ENCODE measurements at places on chromosomes 13 and 19. TPM values are rescaled to one million over a fixed set of nuclear protein-coding genes. Genes with fewer than 3 reads are reported as not detected.

The FPR1 gene
- total RNA-seq: not detected

DNA sequence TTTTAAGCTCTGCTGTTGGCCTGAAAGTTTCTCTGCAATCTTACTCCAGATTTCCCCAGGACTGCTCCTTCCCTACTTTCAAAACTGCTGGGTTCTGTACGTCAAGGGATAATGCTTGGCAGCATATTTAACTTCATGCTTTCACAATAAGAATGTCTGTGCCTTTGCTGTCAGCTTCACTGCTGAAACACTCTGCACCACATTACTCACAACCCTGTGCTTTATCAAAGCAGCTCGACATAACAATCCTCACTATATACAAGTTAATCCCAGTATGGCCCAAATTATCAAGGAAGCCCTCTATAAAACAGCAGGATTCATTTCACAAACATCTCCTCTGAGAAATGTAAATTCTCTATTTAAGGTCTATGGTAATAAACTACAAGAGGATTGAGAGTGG, 17.5 kb downstream of the LATS2 start:
- no peak for DNase-seq

DNA sequence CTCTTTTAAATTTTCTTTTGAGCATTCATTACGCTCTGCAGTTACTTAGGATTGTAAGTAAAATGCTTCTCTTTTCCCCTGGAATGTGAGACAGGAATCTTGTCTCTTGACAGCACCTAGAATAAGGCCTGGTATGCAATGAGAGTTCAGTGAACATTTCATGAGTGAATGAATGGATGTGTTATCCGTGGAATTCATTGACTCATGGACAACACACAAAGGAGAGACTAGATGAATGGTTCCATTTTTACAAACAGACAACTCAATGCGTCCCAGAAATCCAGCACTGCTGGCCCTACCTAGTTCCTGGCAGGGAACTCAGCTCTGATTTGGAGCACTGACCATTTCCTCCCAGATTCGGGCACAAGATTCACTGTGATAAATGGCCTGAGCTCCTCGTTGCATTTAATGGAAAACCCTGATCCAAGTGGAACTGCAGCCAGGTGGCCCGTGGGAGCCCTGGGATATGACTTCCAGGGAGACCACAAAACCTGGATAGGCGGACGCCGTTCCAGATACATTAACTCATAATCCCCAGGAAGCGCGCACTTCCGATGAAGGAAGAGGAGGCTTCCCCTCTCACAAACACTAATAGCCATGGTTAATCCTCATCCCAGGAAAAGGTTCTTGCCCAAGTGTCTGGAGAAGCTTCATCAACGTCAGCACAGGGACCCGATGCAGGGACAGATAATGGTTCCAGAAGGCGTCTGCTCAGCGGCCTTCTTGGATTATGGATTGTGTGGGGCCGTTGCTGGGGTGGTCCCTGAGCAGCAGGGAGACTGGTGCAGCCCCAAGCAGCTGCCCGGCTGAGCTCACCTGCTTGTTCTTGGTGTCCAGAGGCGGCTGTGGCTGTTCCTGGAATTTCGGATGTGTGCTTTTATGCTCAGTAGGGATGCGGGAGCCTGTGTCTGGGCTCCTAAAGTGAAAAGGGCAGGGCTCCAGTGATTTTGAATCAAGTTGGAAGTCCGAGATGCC, 211.1 kb upstream of the TSHZ3 start:
- DNase-seq: no peak

DNA sequence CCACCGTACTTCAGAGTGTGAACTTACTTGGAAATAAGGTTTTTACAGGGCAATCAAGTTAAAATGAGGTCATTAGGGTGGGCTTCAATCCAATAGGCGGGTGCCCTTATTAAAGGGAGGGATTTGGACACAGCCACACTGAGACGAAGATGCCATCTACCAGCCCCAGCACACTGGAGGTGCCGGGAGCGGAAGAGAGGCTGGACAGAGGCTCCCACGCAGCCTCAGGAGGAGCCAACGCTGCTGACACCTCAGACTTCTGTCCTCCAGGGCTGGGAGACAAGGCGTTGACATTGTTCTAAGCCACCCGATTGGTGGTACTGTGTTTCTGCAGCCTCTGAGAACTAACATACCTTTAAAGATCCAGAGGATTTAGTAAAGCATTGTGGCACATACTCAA, 12.6 kb upstream of the RAB20 start:
- no peak for DNase-seq

DNA sequence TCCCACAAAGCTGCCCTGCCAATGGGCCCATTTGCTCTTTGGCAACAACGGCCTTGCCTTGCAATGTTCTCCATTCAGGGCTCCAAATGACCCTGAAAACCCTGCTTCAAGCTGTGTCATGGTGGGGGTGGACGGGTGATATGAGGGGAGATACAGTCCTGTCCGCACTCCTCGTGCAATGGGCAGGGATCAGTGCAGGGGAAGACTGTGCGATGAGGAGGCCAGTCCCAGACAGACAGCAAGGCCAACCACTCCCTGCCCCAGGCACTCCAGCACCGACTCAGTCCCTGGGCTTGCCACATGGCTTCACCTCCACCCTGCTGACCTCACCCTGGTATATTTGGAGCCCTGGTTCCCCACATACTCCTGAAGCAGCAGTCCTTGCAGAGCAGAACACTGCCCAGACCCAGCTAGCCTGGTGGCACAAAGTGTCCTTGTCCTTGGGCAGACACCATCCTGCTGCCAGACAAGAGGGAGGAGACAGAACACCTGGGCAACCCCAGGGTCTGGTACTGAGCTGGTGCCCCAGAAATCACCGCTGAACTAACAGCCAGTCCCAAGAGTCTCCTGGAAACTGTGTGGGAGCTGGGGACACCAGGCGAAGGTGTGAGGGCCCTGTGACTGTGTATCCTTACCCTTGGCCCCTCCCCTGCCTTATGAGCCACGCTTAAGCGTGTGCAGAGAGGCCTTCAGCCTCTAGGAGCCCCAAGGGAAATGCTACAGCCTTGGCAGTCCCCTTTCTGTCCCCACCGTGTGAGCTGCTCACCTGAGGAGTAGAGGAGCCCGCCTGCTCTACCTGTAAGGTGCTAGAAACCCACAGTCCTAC, 9.1 kb upstream of the SLC35E1 start:
- DNase-seq: no peak

DNA sequence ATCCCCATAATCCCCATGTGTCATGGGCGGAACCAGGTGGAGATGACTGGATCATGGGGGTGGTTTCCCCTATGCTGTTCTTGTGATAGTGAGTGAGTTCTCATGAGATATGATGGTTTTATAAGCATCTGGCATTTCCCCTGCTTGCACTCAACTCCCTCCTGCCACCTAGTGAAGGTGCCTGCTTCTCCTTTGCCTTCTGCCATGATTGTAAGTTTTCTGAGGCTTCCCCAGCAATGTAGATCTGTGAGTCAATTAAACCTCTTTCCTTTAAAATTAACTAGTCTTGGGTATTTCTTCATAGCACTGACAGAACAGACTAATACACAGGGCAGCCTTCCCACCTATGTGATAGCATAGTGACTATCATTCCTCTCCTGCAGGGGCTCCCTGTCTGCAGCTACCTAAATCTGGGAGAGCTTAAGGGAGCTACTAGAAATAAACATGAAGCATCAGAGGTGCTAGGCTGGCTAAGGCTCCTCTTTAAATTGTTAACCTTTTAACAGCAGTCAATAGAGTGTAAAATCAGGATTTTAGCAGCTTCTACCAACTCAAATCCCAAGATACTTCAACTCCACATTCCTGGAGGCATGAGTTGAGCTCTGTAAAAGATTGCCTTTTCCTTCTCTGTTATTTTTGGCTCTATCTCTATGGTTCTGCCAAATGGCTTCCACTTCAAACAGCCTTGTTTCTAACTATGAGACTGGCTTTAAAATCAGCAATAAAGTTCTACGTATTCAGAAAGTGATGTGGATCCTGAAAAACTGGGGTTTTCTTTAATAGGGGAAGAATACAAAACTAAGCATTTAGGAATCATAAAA, 112.3 kb downstream of the VWA8 start:
- DNase-seq: no peak

DNA sequence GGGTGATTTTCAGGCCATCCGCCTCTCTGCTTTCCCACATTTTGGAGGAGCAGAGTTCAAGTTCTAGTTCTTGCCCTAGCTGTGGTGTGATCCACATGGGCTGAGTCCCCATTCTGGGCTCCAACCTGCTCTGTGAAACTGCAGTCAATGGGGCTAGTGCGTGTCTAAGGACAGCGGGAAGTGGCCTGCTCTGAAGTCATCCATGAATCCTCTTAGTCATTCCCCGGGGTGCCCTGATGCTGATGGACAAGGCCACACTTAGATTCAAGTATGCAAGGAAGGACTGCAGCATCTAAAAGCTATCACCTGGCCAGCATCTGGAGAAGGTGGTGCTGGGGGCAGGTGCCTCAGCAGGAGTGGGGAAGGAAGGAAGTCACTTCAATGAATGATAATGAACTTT, 94.6 kb downstream of the TSHZ3 start:
- no peak for DNase-seq

The LRG1 gene
- 1.3 TPM for total RNA-seq

The ANGPTL4 gene
- 54.8 TPM for total RNA-seq

The SMIM24 gene
- not detected for total RNA-seq

GRCh38 chr19:39190768-39191167, 6.0 kb upstream of the NCCRP1 start:
- DNase-seq: no peak

GRCh38 chr19:46821512-46822409, 28.9 kb downstream of the AP2S1 start:
- no peak for DNase-seq

The MCEMP1 gene
- not detected for total RNA-seq

The PSG4 gene
- not detected for total RNA-seq

The EPS8L1 gene
- 62.1 TPM for total RNA-seq

- no peak for DNase-seq
Observed at GRCh38 chr13:79884890-79885289, 403.9 kb downstream of the NDFIP2 start.

The METTL21C gene
- total RNA-seq: not detected

Measured in HCT116 (cell line).